ENCODE measurements at places on chromosomes 2 and 18.

DNA sequence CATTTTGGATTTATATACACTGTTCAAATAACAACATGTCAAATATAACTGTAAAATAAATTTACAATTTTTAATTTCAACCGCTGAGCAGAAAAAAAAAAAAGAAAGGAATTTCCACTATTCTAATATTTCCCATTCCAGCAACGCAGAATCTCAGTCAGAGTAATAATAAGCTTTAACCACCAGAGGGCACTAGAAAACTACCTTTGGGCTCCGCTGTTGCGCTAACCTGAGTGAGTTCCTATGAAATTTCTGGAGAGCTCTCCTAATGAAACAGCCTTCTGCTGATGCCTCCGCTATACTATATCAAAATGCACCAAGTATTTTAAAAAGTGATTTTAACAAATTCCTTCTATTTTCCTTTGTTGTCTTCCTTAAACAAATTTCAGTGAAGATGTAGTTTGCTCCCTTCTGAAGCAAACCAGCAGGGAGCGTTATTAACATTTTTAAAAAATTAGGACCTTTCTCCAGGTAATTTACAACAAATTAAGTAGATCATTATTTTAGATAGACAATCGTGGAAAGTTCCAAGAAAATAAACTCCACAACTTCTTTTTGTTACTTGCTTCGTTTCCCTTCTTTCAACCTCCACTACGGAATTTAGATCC is 23.0 kb downstream of the ERMN start:
- peak; percentile 89 for DNase-seq

- no peak for DNase-seq
These were observed 3.1 kb upstream of the GORASP2 start for GRCh38 chr2:170925923-170926322.

GRCh38 chr18:6579486-6579885 is 150.0 kb upstream of the ARHGAP28 start:
- no peak for DNase-seq

- no peak for DNase-seq
These were observed 21.0 kb upstream of the IL37 start for GRCh38 chr2:112889976-112890375.

DNA sequence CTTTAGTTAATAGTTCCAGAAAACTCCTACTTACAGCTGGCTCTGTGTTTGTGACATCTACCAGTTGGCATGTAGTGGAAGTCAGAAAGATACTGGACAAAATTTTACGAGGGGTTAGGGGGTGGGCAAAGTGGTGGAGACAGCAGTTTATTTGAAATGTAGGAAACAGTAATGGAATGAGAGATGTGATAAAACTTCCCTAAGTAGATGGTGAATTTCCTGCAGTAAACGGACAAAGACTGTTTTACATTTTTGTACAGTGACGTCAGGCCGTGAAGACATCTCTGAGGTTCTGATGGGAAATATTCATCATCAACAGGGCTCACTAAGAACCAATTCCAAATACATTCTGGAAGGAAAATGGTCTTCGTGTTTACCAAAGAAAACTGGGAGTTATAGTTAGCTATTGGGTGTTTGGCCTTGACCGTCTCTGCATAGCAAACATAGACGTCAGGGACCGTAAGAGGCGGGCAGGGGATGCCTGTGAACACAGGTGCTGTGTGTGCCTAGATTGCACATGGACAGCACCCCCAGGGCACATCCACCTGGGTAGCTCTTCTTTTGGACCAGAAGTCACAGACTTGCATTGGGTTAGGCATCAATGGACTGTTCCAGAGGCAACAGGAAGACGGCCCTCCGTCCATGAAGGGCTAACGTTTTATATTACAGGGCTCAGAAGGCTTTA is 131.5 kb downstream of the ZNF516 start:
- DNase-seq = no peak

DNA sequence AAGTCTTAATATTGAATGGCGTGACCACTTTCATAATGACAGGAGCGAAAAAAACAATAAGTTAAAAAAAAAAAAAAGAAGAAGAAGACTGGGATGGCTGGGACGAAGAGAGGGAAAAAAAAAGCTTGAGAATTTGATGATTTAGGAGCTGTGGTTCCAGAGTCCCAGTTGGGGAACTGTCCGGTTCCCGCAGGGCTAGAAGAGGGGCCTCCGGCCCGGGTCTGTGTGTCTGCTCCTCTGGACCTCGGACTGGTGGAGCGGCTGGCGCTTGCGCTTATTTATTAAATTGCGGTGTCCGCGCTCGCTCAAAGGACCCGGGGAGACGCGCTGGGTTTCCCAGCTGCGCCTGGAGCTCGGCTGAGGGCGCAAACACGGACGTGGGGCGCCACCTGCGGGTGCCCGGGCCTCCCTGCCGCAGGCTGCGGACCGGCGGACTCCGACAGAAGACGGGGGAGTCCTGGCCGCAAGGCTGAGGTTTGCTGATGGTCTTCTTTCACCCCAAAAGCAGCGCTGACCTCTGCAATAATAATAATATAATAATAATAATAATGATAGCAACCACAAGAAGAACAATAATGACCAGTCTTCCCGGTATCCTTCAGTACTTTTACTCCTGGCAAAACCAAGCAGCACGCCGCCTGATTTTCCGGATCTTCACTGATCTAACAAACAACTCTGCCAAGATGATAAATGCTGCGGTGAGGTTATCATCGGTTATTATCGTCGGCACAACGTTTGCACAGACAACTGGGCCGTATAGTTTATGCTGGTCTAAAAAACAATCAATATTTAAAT is at the start of gene CBLN2:
Gene CBLN2 (minus strand): TSS at position 251 of the 795 bp plus-strand sequence. CDS start 2,182 bp downstream, outside the sequence.
- DNase-seq = peak; percentile 21

GRCh38 chr2:236661762-236662110 is 92.1 kb downstream of the ACKR3 start:
- DNase-seq = no peak

DNA sequence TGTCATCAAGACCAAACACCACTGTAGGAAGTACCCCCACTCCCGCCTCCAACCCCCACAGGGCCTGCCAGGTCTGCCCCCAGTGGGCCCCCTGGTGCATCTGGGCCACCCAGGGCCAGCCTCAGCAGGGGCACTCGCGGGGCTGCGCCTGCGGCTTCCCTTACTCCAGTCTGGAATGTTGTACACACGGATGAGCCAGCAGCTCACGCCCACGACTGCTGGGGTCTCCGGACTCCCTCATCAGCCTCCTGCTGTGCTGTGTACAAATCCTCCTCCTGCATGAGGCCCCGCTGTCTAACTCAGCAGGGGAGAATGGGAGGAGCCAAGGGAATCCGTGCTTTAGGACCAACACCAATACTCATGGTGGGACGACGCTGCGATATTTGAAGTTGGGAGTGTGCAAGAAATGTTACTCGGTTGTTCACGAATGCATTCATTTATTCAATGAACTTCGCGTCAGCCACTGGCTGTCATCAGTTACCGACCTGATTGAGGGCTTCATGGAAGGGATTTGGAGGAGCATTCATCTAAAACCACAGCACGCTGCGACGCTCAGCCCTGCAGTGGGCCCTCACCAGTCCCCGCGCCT is 654 bp upstream of the ASB1 start:
- peak; percentile 34 for DNase-seq

DNA sequence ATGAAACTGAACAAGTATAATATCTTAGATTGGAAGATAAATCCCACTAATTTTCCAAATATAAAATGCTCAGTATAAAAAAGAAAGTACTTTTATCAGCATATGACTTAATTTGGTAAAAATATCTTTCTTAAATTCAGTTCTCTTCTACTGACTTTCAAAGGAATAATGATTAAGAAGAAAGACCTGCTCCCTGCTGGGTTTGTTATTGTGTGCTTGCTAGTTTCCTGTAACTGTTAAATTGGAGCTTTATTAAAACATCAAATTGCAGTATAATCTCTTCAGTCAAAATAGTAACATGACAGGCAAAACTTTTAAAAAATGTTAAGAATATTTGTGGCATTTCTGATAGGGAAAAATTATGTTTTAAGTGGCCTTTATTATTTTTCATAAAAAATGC is 1317.4 kb upstream of the CDH2 start:
- no peak for DNase-seq

DNA sequence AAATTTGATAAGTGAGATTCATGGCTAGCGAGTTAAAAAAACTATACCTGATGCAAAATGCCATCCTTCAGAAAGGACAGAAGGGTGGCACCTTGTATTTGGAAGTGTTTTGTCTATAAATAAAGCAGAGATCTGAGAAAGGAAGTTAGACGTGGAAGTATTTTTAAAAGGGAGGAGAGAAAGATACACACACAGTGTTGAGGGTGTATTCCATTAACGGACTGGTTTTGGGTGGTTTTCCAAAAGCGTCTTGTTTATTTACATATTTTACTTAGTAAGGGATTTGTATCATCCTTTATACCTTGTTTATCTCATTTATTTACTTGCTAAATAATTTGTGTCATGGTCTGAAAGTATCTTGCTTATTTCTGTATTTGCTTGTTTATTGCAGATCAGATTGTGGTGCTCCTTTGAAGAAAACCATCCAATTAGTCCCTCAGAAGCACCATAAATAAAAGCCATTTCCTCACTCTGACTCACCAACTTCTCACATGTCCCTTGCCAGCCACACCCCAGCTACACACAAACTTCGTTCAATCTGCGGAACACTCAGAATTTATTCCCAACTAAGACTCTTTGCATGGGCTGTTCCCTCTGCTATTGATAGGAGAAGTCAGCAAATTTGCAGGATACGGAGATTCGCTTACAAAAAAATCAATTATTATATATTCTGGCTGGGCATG is 90.8 kb downstream of the FAM124B start:
- peak; percentile 29 for DNase-seq

DNA sequence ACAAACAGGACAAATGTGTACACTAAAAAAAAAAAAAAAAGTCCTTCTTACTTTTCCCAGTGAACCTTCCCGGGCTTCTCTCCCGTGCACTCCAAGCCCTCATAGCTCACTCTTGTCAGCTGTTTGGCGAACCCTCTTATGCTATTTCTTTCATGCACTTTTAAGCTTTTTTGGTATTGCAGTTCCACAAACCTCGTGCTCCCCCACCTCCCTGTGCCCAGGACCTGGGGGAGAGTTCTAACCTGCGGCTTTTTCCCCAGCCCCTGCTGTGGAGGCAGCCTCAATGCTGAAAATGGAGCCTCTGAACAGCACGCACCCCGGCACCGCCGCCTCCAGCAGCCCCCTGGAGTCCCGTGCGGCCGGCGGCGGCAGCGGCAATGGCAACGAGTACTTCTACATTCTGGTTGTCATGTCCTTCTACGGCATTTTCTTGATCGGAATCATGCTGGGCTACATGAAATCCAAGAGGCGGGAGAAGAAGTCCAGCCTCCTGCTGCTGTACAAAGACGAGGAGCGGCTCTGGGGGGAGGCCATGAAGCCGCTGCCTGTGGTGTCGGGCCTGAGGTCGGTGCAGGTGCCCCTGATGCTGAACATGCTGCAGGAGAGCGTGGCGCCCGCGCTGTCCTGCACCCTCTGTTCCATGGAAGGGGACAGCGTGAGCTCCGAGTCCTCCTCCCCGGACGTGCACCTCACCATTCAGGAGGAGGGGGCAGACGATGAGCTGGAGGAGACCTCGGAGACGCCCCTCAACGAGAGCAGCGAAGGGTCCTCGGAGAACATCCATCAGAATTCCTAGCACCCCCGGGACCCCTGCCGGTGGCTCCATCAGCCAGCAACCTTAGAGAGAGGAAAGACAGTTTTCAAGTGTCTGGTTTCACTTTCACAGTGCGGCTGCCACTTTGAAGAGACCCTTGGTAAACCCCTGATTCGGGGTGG is 826 bp downstream of the KCNE4 start:
- DNase-seq = no peak

DNA sequence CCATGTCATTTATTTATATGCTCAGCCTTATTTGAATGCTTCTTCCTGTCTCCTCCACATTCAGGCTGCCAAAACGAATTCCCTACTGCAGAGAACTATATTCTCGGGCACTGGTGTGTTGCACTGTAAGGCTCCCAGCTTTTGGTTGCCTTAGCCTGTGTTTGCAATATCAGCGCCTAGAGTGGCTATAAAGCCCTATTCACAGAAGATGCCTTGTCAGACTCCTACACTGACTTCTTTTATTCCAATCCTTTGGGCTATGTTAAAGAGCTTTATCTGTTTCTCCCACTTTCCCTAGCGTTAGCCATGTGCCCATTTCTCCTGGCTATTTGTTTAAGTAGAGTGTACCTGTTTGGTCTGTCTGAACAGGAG is 62.4 kb upstream of the EHBP1 start:
- DNase-seq = no peak

GRCh38 chr2:157911750-157912149 is 35.6 kb upstream of the ACVR1 start:
- no peak for DNase-seq

DNA sequence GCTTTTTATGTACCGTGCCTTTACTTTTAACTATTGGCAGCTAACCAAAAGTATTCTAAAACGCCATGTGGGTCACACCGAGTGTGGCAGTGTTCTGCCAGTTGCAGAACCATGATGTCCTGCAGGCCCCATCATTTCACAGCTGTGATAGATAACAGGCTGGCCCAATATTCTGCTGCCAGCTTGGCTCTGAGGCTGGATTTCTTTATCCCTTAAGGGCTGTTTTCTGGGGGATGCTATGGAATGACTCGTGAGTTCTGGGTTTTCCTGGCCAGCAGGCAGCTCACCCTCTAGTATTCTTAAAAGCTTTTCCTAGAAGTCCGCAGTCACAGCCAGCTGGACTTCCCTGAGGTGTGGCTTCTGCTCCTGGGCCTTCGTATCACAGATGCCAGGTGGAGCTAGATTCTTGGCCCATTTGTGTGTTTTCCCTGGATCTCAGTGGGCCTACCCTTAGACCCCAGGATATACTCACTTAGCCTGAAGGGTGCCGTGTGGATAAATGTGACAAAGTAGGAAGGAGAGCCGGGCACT is 41.0 kb downstream of the FHOD3 start:
- DNase-seq = no peak

DNA sequence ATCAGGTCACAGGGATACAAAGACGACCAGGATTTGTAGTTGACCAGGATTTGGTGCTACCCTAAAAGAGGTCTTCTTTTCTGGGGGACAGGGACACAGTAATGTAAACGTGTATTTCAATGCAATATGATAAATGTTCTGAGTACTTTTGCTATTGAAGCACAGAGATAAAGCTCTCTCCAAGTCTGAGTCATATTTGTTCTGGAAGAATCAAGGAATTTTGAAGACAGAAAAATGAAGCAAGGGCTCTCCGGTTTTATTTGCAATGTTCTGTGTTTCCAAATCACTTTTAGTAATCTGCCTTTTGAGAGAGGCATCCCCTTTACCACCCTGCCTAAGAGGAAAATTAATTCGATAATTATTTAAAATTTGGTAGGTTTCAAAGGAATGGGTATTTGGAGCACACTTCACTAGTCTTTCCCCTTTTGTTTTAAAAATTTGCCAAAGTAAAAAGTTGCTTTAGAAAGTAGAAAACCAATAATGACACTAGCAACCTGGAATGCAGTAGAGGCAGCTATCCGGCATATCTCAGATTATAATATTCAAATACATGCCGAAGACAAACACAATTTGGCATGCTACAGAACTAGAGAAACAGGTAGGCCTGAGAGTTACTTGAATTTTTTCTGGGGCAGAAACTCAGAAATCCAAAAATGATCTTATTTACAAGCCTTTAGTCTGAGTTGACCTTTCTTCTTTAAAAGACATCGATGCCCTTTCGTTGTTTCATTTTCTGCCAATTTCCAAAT is 82.7 kb downstream of the MREG start:
- DNase-seq = no peak

- DNase-seq = peak; percentile 80
These were observed 30.0 kb downstream of the THNSL2 start for GRCh38 chr2:88199912-88200682.

GRCh38 chr2:46747297-46747818 is 168.2 kb downstream of the MCFD2 start:
- DNase-seq = peak; percentile 33

Data from suppressor macrophage treated with lipopolysaccharide for 1 hour (primary cell).